H9 (cell line): ENCODE measurements at places on chromosomes 16 and 17. TPM values are rescaled to one million over a fixed set of nuclear protein-coding genes. Genes with fewer than 3 reads are reported as not detected.

Gene TBC1D3C
- total RNA-seq = not detected in 2 replicates

Gene SAP30BP
- total RNA-seq = 82.6 and 89.7 TPM in 2 replicates

Gene PIK3R5
- total RNA-seq = 1.4 and 1.7 TPM in 2 replicates

Gene AOC3
- 2.6 and 2.8 TPM in 2 replicates for total RNA-seq

Gene HID1
- total RNA-seq = 12.7 and 13.9 TPM in 2 replicates

Gene SLC38A8
- total RNA-seq = 0.35 TPM in 1 of 2 replicates, not detected in the other

Gene CDH3
- 92.9 and 97.2 TPM in 2 replicates for total RNA-seq
